ENCODE measurements at places on chromosomes 1 and 21.

- no peak for DNase-seq
Measured at GRCh38 chr1:41745022-41745421, 173.7 kb downstream of the HIVEP3 start.

DNA sequence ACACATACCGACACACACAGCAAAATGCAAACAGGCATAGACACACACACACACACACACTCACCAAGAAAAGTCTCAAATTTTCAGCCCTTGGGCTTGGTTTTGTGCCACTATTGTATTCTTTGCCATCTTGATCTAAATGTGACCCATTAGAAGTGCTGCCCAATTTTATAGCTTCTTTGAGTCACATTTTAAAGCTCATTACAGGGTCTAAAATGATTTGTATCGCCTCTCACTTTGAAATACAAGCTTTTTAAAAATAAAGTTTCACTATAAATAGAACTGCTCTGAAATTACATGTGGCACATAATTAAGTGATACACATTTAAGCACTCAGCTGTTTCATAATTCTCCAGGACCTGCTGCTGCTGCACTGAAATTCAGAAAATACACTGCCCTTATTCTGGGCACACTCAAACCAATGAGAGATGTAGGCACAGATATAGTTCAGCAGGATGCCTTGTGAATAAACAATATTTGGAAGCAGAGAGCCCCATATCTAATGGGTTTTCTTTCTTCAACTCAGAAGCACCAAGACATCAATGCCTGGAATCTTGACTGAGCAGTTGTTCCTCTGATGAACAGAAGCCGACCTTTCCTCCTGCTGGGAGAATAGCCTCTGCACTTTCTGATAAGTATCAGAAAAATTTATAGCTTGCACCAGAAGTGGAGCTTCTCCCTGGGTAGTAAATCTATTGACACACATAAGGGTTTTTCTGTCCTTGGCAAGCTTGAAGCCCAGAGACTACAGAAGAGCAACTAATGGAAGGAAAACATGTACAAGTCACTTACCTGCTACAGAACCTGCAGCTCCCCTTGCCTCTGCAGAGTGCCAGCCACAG lies 37.0 kb upstream of the PLPPR4 start:
- no peak for DNase-seq

GRCh38 chr1:33903210-33903589 lies 39.3 kb downstream of the HMGB4 start:
- peak; percentile 22 for DNase-seq

- DNase-seq: peak; percentile 68
Measured at GRCh38 chr1:228226956-228227791, 19.3 kb downstream of the OBSCN start.

DNA sequence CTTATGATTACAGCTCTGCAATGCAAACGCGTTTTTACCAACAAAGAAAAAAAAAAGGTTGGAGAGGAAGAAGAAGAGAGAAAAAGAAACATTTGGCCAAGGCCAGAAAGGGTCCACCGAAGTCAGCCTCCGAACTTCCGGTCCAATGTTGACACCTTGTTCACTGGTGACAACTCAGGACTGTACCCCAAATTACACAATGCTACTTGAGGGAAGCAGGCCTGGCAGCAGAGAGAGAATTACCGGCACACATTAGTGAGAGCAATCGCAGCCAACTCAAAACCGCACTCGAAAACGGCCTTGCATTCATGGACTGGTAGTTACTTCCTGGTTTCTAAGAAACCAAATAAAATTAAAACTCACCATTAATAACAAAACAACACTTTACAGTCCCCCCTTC lies 652.5 kb downstream of the KIF26B start:
- DNase-seq: peak; percentile 17

GRCh38 chr1:17746920-17747319 lies 8.2 kb upstream of the ACTL8 start:
- no peak for DNase-seq

GRCh38 chr1:207983044-207983635 lies 72.2 kb upstream of the CD34 start:
- DNase-seq: peak; percentile 28

- DNase-seq: no peak
Measured at GRCh38 chr1:154748405-154748775, 121.7 kb downstream of the KCNN3 start.

DNA sequence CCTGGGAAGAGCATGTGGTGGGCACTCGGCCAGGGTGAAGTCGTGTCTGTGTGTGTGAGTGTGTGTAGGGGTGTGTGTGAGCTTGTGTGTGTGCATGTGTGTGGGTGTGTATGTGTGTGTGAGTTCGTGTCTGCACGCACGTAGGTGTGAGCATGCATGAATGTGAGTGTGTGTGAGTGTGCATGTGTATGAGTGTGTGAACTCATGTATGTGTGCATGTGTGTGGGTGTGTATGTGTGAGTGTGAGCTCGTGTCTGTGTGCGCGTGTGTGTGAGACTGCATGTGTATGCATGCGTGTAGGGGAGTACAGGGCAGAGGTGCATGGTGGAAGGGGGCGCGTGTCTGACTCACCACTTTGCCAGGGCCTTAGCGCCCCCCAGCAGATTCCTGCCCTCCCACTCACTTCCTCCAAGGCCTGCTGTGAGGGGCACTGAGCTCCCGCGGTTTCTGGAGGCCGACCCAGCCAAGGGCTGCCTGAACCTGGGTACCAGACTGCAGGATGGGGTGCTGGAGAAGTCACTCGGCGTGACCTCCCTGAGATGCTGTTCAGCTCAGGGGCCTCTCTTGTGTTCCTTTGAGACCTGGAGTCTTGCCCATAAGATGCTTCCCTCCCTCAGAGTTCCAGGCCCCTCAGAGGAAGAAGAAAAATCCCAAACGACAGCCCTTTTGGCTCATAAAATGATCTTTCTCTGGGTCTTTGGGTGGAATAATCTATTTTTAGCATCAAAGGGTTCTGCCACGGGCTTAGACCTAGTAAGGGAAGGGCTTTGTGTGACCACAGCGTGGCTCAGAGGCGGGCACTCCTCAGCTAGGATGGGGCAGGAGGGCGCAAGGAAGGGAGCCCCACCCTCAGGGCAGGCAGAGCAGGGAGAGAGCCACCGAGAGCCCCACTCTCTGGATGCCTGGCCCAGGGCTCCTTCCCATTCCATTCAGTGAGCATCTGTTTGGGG lies 41.1 kb upstream of the RUNX3 start:
- DNase-seq: no peak

- DNase-seq: peak; percentile 3
Measured at GRCh38 chr1:33758698-33759097, 105.2 kb upstream of the HMGB4 start.

DNA sequence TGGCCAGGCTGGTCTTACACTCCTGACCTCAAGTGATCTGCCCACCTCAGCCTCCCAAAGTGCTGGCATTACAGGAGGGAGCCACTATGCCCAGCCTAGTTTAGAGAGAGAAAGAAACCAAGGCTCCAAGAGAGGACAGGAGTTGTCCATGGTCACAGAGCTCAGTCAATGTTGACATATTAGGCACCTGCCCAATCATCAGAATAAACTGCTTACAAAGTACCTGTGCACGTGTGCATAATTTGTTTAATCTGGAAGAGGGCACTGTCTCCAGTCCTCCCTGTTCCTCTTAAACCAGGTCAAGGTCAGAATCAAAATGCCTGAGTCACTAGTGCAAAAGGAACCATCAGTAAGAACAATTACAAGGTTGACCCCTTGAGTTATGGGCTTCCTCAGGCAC lies 20.3 kb upstream of the MPZL1 start:
- peak; percentile 12 for DNase-seq

DNA sequence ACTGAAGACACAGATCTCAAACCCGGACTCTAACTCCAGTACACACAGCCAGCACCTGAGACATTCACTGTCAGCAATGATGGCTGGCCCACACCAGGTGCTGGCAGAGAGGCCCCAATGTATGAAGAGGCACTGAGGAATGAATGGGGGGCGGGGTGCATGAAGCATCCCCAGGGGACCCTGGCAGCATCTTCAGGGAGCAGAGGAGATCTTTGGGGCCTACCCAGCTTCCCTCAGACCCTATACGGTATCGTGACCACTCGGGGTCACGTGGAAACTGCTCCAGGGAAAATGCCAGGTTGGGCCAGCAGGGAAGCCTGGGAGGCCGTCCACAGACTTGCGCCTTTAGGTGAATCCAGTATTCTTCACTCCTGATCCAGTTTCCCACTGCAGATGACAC lies 84.3 kb downstream of the NPHP4 start:
- DNase-seq: peak; percentile 23

DNA sequence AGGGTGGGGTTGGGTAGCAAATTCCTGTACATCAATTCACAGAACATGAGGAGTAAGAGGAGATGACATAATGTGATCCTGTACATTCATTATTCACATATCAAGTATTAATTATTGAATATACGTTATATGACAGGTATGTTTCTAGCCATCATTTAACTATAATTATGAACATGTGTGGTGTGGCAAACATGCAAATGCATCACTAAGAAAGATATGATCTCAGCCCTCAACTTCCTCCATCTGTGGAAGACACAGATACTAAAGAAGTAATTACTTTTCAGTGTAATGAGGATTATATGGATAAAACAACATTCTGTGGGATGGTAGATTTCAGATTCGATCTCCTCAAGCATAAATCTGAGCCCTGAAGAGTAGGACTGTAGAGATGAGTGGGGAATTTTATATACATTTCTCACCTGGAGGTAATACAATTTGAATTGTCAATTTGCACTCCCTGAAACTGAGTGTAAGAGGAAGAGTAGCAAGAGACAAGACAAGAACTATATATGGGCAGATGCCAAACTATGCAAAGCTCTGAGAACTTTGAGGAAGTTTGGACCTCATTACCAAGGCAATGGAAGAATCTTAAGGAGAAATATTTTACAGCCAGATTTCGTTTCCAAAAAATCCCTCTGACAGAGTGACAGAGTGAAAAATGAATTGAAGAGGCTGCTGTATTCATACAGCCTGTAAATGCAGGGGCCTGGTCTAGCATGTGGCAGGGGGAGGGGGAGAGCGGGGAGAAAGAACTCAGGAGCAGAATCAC lies 275.5 kb downstream of the TPR start:
- no peak for DNase-seq

DNA sequence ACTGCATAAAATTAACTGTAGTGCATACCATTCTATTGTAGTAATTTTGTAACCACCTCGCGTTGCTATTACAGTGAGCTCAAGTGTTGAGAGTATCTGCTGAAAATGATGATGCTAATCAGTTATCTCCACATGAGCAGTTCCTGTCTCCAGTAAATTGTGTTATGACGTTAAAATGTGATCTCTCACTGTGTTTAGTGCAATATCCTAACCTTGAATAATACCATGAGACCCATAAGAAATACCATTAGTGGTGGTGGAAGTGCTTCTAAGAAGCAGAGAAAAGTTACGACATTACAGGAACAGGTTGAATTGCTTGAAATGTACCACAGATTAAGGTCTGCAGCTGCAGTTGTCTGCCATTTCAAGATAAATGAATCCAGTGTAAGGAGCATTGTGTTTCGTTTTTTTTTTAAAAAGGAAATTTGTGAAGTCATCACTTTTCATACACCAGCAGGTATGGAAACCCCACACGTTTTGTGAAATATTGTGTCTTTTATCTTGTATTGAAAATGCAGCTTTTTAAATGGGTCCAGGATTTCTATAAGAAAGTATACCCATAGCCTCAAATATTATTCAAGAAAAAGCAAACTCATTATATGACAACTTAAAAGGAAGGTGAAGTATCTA lies 72.5 kb downstream of the ANGPTL1 start:
- no peak for DNase-seq
